ENCODE measurements at places on chromosomes 16 and 17.
A peak's percentile ranks its signal among the peaks of the same experiment; 100 is the strongest.

DNA sequence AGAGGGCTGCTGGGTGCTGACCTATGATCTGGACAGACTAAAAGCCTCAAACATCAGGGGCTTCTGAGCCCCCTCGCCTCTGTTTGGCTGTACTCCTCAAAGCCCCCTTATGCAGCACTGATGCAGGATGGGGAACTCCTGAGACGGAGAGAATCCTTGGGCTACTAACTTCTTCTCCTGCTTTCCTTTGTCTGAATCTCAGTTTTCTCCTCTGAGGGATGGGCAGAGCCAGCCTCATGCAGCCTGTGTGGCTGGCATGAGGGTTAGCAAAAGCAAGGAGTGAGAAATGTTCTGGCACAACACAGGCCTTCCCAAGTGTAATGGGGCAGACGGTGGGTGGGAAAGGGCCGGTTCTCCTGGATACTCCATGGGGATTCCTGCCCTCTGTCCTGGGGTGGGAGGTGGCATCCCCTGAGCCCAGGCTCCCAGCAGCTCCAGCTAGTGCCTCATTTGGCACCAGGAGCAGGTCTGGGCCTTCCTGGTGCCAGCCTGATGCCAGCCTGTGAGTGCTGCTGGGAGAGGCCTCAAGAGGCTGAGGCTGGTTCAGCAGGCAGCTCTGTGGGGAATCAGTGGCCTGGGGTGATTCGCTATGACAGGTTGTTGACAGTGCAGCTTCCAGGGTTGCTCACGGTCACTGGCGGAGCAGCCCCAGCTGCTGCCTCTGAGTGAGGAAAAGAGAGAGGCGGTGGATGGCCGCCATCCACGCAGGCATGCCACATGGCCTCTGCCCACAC is 4.0 kb upstream of the BRD7 start:
- peak; percentile 77 for DNase-seq

GRCh38 chr17:71200597-71200996 is 920.2 kb upstream of the SOX9 start:
- no peak for DNase-seq

- no peak for DNase-seq
These were observed 21.8 kb upstream of the GNG13 start for GRCh38 chr16:822174-822908.

- no peak for DNase-seq
These were observed 2.6 kb upstream of the KRTAP9-2 start for GRCh38 chr17:41223821-41224220.

DNA sequence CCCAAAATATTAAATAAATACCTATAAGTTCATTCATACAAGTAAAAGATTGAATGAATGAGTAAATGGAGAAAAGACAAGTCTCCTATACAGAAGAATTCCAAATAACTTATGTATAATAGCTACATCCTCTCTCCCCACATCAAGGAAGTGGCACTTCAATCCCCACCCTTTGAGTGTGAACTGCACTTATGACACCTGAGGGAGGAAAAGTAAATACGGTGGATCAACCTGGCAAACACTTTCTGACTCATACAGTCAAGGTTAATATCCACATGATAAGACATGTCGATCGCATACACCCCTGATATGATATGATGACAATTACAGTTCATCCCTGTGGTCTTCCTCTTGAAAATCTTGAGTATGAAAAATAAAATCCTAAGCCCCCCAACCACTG is 18.0 kb downstream of the SLFN12L start:
- no peak for DNase-seq

GRCh38 chr17:1461198-1461944 is 5.3 kb upstream of the CRK start:
- no peak for DNase-seq

DNA sequence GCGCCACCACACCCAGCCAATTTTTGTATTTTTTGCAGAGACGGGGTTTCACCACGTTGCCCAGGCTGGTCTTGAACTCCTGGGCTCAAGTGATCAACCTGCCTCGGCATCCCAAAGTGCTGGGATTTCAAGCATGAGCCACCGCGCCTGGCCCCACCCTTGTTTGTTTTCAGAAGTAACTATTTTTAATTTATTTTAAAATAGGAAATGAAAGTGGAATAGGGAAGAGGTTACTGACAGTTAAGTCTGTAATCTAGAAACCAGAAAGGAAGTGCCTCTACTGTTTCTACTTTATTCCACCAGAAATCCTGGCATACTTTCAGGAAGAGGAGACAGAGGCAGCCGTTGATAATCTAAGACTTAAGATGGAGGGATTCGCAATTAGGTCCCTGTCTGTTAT is 225.6 kb downstream of the TANC2 start:
- no peak for DNase-seq

GRCh38 chr17:4947010-4947410 is 1.3 kb downstream of the PFN1 start:
- DNase-seq: peak; percentile 55

DNA sequence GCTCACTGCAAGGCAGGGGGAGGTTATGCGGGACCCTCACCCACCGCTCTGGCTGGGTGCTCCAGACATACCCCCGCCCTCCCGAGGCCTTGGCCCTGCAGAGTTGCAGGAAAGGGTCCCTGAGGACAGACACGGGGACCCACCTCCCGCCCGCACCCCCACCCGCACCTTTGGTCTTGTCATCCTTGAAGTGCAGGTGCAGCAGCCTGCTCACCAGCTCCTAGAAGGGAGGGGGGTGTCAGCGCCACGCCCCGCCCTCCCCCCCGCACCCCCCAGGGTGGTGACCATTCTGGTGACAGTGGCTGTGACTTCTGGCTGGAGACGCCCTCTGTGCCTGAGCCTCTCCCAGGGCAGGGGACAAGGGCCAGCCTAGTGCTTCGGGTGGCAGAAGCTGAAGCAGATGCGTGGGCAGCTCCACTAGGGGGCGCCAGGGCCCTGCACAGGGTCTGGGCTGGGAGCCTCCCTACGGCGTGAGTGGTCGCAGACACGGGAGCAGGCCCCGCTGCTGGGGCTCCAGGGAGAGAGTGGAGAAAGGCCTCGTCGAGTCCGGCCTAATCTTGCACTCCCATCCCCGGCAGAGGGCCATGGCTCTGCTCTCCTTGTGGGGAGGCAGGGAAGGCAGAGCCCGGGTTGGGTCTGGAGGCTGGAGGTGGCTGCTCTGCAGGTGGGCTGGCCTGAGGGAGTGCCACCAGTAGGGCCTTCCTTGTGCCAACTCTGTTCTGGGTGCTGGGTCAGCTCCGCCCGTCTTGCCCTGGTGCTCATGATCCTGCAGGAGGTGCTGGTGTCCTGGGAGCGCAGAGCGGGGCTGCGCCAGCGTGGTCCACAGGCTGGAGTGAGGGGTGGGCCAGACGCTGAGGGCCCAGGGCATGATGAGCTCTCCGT is 2.7 kb downstream of the CENPX start:
- peak; percentile 53 for DNase-seq

- DNase-seq: no peak
These were observed 19.8 kb downstream of the CCL4 start for GRCh38 chr17:36123431-36123830.

- peak; percentile 81 for DNase-seq
These were observed at the start of gene HSD3B7 for GRCh38 chr16:30984669-30985400. Gene HSD3B7, plus strand, starts transcription at chr16:30985207. Its CDS starts 452 bp downstream, at chr16:30985659.

- no peak for DNase-seq
These were observed 180.2 kb downstream of the RPTOR start for GRCh38 chr17:80724775-80725266.

DNA sequence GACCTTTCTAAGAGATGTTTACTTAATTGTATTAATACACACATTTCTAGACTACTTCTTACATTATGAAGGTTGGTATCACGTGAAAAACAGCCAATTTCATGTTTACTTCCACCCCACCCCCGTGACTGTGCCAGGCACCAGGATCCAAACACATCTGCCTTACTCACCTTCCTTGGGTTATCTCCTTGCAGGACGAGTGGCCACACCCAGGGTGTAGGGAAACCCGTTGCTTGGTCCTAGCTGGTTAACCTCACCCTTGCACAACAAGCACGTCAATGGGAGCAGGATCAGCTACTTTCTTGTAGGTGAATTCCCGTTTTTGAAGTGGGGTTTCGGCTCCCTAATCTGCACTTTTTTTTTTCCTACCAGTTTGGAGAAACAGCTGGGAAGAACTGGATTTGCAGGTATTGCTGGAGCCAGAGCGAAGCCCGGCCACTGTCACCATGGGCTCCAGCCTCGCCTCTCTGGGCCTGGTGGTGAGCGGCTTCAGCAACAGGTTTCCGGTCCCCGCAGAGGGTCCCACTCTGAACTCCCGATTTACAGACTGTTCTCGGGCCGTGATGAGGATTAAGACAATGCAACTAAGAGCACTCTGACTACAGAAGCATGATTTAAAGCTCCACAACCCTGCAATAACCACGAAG is 2.1 kb upstream of the UBB start:
- DNase-seq: no peak

DNA sequence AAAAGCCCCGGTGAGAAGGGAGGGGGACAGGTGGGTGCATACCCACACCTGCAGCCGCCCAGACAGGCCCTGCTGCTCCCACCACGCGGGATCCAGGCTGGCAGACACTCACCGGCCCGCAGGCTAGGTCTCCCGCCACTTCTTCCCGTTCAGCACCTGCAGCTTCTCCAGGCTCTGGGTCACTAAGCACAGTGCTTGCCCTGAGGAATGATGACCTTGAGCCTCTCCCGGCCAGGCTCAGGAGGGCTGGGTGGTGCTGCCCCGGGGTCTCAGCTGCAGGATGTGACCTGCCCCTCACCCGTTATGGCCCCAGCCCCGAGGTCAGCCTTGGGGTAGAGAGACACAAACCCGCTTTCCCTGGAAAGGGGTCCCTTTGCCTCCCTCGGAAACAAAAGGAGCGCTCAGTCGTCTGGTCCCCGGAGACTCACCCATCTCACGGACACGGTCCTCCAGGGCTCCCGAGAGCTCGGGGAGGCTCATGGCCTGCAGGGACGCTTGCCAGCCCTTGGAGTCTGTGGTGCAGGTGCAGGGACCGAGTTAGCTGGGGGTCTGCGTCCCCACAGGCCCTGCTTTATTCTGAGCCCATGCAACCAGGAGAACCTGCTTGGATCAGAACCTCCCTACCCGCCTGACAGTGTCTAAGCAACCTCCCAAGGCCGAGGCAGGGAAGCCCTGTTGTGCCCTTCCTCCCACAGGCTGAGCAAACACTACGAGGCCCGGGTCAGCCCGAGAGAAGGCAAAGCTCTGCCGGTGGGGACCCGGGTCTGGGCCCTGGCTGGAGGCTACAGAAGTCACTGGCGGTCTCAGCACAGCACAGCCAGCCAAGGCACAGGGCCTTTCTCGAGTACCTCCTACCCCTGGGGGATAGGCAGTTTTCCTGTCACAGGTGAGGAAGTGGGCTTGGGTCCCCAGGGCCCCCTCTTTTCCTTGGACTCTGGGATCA is 3.8 kb downstream of the NUDT16L1 start:
- DNase-seq: no peak

DNA sequence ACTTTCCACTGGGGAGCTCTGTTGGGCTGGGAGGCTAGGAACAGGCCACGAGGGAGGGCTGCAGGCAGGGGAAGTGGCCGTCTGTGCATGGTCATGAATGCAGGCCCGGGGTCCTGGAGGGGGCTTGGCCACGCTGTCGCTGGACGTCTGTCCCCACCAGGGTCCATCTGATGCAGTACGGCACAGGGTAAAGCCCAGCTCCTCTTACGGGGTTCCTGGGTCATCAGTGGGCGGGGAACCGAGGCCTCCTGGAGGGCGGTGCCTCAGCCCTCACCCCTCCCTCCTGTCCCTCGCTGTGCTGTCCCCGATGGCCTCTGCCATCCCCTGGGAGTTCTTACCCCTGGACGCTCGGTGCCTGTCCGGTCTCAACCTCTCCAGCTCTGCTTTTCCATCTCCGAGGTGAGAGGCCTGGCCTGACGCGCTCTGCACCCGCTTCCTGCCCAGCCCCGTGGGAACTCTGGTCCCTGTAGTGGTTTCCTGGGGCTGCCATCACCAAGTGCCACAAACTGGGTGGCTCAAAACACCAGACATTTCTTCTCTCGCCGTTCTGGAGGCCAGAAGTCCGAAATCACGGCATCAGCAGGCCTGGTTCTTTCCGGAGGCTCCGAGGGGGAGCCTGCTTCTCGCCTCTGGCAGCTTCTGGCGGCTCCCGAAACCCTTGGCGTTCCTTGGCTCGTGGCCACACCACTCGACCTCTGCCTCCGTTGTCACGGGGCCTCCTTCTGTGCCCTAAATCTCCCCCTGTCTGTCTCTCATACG is 182.8 kb downstream of the SEC14L1 start:
- DNase-seq: peak; percentile 40

DNA sequence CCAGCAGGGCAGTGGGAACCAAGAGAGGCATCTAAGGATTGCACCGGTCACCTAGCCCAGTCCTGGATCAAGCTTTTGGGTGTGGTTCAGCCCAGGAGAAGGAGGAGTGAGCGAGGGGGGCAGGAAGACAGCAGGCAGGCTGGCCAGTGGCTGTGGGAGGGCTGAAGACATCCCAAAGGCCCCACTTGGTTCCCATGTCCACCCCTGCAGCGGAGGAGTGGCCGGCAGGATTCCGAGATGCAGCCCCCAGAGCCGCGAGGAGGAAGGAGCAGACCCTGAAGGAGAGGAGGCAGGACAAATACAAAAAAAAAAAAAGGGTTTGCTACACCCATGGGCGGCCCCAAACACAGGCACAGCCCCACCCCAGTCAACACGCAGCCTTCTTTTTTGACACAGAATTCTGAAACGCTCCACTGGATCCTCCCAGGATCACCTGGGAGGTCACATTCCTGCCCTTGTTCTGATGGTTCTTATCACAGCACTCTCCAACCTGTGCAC is 1.1 kb upstream of the SLC47A2 start:
- no peak for DNase-seq

DNA sequence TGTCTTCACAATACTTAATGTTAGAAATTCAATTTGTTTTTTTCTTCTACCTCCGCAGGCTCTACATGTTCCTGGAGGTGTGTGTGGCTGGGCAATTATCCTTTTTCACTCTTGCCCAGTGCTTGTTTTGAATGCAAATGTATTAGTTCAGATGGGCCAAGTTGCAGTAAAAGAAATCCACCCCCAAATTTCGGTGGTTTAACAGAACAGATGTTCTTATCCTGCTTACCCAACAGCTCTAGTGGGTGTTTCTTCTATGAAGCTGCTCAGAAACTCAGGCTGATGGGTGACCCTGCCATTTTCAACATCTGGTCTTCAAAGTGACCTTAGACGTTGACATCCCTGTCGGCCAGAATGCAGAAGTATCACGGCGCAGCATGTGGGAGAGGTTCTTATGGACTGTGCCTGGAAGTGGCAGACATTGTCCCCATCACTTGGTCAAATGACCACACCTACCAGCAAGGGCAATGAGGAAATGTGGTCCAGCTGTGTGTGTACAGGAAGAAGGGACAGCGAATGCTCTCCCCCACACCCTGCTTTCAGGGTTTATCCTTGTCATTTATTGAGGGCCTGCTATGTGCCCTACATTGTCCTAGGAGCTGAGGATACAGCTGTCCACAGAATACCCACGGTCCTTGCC is 157.3 kb downstream of the CDH13 start:
- no peak for DNase-seq

All from RKO (cell line).